ENCODE measurements at places on chromosomes 16 and 17.

DNA sequence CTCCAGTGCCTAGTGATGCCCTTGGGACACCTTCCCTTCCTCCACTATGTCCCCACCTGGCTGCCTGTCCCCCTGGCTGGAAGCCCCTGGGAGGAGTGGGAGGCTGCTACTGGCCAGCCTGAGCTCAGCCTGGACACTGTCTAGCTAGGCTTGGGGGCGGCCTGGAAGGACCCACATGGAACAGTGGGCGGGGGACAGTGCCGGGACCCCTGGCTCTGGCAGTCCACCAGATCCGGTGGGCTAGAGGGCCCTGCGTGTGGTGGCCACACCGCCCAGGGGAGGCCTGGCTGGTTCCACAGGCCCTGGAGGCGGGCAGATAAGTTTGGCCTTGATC lies 388.0 kb upstream of the TNRC6C start:
- no peak for DNase-seq

DNA sequence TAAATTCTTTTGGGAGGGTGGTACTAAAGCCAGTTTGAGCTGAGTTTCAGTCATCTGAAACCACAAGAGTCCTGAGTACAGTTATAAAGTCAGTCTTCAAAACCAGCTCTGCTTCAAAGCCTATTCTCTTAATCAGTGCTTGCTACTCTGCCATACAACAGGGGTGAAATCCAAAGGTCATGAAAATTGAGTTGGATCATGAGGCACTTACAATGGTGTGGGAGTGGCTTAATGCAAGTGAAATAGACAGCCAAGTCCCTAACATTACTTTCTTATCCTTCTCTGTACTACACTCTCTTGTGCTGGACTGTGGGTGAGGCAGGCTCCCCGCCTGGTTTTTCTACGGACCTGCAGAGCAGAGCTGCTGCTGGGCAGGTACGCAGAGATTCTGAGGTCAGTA lies 12.4 kb downstream of the CBLN1 start:
- DNase-seq = no peak

DNA sequence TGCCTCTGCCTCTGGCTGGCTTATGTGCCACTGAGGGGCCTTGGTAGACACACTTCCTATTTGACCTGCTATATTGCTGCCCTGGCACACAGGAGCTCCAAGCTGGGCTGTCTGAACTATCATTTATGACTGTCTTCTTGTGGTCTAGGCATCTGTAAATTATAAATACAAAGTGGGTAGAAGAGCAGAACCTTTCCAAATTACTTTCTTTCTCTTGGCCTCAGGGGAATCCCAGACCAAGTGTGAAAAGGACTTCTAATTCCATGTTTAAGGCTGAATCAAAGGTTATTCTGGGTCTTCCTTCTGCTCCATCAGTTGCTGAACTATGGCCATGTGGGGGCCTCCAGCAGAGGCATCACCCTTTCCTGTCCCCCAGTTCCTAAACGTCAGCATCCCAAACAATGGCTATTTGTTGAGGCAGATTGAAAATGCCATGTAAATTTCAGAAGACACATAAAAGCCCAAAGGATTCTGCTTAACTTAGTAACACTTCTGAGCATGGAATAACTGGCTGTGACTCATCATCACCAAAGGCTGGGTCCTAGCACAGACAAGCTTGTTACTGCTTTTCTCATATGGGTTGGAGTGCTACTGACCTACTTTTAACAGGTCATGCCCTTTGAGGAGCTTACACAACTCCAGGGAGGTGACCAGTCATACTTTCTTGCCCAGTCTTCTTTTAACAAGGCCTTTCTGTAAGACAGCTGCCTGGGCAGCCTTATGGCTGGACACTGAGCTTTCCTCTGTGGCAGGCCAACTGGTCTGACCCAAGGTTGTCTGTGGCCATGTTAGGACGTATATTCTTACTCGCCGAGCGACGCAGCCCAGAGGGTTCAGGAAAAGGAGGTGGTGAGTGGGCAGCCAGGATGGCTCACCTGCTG lies 154.8 kb downstream of the VPS53 start:
- DNase-seq = peak; percentile 44

- no peak for DNase-seq
Measured at GRCh38 chr16:11056090-11056992, 112.0 kb downstream of the CLEC16A start.

DNA sequence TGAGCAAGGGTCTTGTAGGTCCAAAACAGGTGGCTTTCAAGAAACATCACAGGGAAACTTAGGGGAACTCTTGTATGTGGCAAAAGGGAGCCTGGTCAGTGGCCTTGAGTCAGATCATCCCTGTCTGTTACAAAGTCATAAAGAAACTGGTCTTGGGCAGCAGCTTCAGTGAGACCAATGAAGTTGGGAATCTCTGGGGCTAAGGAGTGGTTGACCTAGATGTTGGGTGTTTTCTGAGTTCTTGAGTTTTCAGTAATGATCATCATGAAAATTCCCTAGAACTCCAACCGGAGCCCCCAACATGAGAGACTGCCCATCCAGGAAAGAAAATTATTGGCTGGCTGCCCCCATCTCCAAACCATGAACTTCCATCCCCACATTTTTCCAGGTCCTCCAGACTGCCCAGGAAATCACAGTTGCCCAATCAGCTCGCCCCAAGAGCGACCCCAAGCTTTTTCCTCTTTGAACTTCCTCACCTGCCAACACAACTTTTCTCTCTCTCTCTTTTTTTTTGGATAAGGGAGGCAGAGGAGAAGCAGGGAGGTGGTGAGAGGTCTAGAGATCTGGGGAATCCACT lies 3.9 kb downstream of the CCR7 start:
- DNase-seq = no peak

All from HFF-Myc (cell line).